ENCODE measurements at places on chromosomes 3 and 15. TPM values are rescaled to one million over a fixed set of nuclear protein-coding genes. Genes with fewer than 3 reads are reported as not detected.

GRCh38 chr3:11820531-11821041 is 26.1 kb downstream of the TAMM41 start:
- no peak overlapping the region for H3K4me3 ChIP-seq
- DNase-seq, result no peak
- no peak overlapping the region for H3K27ac ChIP-seq
- H3K36me3 ChIP-seq, result peaks cover 81% of the 10 kb centered on the region
- H3K27me3 ChIP-seq, result no peaks in the 10 kb centered on the region
- H3K4me1 ChIP-seq, result no peaks in the 10 kb centered on the region

LEKR1 gene
- 2.9 TPM for total RNA-seq

PLOD2 gene
- not detected for total RNA-seq

- no peaks in the 10 kb centered on the region for H3K36me3 ChIP-seq
- H3K27me3 ChIP-seq, result peaks cover 23% of the 10 kb centered on the region
- no peak for DNase-seq
- no peak overlapping the region for H3K4me3 ChIP-seq
- H3K27ac ChIP-seq, result no peak overlapping the region
- H3K4me1 ChIP-seq, result no peaks in the 10 kb centered on the region
Measured at GRCh38 chr3:127119693-127120464, 73.1 kb upstream of the PRR23E start.
